ENCODE measurements at places on chromosomes 4 and X.

- DNase-seq, result no peak
Observed at GRCh38 chr4:44320833-44321232, 127.8 kb downstream of the KCTD8 start.

DNA sequence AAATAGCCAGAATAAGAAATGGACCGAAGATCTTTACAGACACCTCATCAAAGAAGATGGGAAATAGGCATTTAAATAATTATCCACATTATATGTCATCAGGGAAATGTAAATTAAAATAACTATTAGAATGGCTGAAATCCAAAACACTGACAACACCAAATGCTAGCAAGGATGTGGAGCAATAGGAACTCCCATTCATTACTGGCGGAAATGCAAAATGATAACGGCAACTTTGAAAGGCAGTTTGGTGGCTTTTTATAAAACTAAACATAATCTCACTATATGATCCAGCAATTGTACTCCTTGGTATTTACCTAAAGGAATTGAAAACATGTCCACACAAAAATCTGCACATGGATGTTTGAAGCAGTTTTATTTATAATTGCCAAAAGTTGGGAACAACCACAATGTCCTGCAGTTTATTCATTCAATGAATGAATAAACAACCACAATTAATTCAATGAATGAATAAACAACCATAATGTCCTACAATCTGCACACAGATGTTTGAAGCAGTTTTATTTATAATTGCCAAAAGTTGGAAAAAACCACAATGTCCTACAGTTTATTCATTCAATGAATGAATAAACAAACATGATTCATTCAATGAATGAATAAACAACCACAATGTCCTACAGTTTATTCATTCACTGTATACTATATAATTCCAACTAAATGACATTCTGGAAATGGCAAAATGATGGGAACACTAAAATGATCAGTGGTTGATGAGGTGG is 117.6 kb upstream of the PCDH18 start:
- DNase-seq, result no peak

DNA sequence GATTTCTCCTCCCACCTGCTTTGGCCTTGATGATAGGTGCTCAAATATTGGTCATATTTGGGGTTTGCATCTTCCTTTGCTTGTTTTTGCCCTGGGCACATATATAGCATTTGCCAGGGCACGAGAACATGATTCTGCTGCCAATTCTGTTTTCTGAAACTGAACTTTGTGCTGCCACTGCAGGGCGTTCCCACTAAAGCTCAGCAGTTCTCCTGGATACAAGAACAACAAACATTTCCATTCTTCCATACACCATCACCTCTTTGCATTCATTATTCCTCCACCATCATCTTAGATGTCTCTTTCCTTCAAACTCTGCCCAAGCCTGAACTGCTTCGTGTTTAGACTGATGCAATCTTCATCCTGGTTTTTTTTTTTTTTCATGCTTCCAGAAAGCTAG is 36.3 kb upstream of the GATB start:
- no peak for DNase-seq

DNA sequence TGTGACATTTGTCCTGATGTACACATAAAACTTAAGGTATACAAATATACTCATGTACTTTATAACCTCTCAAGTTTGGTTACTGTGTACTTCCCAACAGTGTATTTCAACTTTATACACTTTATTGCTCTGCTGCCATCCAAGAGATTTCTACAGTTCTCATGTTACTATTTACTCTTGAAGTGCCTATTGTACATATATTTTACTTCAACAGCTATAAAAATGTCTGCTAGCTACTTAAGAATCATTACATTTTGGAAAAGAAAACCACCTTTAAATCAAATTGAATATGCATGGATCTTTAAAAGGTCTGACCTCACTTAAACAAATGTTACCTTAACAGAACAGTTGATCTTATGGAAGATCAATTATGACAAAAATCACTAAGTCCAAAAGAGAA is 1056.4 kb downstream of the ADGRL3 start:
- DNase-seq, result no peak

DNA sequence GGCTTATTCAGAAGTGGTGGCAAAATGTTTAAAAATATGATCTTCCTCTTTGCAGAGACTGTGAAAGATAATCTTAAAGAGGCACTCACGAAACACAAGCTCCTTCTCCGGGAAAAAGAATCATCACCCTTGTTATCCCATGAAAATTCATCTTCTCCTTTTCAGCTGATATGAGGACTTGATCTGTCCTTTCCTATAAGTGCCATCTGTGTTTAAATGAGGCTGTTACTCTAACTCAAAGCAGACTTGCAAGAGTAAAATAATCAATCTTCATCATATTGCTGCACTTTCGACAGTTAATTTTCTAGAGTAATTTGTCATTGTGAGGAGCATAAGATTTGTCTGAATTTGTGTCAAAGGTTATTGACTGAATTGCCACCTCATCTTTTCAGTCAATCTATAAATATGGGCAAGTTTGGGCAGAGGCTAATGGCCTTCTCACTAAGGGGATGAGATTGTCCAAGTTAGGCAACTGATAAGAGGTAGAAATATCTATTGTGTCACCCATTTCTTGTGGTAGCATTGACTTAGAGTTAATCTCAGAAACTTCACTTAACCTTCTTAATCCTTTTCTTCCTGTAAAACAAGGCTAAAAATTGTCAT is 452.9 kb downstream of the GRXCR1 start:
- no peak for DNase-seq

DNA sequence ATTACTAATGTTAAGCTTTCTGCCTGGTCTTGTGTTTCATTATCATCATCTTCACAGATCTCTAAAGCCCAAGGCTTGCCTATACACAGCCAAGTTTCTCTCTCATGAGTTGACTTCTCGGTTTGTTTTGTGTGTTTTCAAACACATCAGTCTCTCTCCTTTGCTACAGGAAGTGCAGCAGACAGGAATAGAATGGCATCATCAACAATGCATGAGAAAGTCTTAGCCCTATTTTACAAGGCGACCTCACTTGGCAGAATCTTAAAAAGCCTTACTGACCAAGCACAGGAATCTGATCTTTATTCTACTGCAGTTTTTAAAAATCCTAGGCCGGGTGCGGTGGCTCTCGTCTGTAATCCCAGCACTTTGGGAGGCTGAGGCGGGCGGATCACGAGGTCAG is 36.8 kb downstream of the CC2D2A start:
- no peak for DNase-seq

DNA sequence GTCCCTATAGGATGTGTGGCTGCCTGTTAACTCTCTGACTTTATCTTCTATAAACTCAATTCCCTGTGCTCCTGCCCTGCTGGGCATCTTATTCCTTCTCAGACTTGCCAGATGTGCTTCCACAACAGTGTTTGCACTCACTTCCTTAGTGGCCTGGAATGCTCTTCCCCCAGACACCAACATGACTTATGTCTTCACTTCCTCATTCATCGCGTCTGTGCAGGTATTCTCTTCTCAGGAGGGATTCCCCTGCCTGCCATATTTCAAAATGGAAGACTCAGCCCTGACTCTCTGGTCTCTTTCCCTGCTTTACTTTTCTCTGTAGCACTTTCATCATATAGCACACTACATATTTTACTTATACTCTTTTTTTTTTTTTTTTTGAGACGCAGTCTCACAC is 344.0 kb downstream of the CENPC start:
- DNase-seq, result no peak

GRCh38 chr4:25172961-25173915 is 13.0 kb upstream of the SEPSECS start:
- DNase-seq, result no peak
